ENCODE measurements at places on chromosomes 5 and 9.

GRCh38 chr9:98432134-98432533 is 176.7 kb upstream of the TBC1D2 start:
- no peak for DNase-seq

DNA sequence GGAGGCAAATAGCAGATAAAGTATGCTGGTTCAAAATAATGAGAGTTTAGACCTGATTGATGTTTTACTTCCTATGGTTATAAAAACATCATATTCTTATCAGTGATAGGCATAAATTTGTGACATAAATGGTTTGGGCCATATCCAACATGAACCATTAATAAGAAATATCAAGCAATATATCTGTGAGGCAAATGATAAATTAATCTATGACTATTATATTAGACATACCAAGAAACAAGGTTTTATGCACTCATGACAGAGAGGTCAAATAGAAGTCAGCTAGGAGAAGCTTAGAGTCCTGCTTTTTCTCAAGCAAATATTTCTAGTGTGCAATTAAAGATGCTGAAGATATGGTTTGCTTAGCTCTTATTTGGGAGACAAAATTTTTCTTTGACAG is 10.4 kb downstream of the SMIM3 start:
- no peak for DNase-seq

DNA sequence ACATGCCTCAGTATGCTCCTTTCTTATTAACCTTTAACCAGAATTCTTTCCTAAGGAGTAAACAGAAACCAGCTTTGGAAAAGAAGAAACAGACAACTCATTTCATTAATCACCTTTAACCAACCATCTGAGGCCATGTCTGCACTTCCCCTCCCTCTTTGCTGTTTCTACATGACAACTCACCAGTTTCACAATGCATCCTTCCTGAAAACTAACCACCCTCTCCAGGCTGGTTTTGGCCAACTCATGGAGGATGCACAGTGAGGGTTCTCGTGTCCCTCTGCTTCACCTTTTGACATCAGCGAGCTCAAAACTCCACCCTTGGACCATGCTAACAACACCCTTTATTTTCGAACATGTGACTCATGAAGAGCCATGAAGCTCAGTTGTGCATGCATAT is 244.1 kb downstream of the ELAVL2 start:
- DNase-seq, result no peak

DNA sequence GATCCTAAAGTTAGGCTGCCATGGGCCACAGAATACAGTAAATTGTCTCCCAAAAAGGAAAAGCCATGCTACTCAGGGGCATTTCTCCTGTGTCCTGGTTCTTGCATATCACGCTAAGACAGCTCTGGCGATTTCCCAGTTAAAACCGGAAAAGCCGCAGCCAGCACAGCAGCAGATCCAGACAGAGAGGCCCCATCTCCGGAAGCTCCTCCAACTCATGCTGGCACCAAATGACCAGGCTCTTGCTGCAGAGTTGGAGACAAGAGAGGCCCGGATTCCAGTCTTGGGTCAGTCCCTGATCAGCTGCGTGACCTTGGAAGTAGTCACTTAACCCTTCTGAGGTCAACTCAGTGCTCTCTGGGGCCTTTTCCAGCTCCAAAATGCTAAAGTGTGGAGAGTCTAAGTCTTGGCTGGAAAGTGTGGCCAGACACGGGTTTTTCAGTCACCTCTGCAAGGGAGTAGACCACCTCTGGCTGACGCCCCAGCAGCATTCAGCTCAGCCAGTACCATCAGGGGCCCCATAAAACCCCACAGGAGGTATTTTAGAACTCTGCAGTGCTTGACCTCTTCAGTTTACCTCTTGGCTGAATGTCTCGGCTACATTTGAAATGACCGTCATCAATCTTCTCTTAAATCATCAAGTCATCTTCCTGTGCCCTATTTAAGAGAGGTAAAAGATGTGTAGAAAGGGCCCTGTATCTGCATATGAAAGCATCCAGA is 16.2 kb downstream of the GDNF start:
- DNase-seq, result no peak

- DNase-seq, result no peak
Observed at GRCh38 chr5:137858954-137859353, 8.7 kb upstream of the MYOT start.

- DNase-seq, result peak; percentile 67
Observed at GRCh38 chr5:149381986-149382338, 2.9 kb upstream of the IL17B start.

DNA sequence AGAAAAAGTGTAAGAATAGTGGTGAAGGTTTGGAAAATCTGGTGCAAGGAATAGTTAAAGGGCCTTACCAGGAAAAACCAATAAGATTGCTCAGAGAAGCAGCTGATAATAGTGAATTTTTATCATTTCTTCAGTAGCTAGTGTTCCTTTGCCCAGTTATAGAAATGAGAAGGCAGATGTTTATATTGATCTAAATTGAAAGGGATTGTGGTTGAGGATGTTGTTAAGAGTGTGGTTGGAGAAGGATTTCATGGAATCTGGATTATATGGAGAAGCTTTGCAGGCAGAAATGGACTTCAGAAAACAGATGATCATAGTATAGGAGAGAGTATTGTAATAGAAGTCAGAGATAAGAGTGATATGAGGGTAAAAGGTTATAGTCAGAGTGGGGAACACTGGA is 102.6 kb downstream of the XRCC4 start:
- DNase-seq, result no peak

DNA sequence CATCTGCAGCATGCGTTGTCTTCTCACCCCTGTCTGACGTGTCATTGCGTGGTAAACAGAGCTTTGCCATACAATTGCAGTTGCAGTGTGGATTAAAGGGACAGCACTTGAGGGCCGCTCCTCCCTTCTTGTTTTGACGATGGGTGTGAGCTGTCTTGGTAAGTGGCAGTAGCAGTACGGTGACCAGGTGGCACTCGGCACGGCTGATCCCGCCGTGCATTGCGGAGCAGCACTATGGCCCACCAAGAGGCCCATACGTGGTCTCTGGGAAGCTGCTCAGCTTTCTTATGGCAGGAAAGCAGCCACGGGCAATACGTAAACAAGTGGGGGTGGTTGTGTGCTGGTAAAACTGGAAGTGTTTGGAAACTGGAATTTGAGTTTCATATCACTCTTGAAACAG is 25.1 kb downstream of the EHMT1 start:
- no peak for DNase-seq

DNA sequence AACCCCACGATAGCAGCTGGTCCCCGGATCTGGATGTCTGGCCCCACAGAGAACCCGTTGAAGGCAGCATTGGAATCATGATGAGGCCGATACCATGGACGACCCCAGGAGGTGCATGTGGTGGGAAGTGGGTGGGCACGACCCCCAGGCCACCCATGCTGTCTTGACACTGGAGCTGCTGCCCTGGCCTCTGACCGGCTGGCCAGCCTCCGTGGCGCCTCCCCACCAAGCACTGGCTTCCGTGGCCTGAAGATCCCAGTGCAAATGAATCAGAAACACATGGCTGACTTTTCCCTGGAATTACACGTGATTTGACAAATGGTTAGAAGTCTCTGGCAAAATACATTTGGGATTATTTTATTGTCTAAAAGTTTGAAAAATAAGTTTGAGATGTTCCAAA is 259.0 kb upstream of the IRX1 start:
- no peak for DNase-seq

DNA sequence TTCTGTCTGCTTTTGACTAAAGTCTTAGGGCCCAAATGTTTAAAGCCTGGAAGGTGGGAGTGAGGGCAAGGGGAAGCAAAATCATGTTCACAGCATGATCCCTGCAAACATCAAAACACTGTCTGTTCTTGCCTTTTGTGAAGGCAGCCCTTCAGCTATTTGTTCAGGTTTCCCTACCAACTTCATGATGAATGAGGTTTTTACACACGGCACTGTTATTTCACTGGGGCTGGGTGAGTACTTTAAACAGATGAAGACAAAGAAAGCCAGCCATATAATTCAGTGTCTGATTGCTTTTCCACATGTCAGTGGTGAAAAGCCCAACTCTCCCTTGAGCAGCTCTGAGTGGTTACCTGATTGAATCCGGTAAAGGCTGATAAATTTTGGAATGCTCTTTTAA is 224.7 kb upstream of the GRAMD2B start:
- DNase-seq, result no peak

GRCh38 chr5:38725371-38725865 is 120.4 kb upstream of the OSMR start:
- no peak for DNase-seq

DNA sequence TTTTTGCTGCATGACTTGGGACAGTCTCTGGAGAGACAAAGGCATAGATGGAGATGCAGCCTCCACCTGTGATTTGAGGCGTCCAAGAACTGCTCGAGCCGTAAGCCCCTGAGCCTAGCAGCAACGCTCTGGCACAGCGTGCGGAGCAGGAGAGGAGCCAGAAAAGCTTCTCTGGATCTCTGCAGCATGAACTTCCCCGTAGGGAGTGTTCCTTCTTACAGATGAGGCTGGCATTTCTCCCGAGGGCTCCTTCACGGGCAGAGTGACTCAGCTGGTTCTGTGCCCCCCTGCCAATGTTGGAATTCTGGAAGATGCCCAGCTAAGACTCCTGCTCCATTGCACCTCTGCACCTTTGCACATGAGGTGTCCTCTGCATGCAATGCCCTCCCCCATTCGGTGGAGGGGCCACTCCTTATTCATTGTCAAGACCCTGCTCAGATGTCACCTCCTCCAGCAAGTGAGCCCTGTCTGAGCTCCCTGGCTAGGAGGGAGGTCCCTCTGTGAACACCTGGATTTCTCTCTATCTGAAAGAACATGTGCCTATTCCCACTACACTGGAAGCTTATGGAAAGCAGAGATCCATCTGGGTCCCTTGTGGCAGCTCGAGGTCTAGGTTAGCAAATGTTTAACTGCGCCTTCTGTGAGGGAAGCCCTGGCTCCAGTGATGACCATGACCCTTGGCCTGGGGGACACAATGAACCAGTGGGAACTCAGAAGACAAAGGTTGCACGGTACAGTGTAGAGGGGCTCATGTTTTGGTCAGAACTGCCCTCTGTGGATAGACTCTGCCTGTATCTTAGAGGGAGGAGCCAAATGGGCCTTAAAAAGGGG is 39.6 kb downstream of the SH3PXD2B start:
- no peak for DNase-seq

DNA sequence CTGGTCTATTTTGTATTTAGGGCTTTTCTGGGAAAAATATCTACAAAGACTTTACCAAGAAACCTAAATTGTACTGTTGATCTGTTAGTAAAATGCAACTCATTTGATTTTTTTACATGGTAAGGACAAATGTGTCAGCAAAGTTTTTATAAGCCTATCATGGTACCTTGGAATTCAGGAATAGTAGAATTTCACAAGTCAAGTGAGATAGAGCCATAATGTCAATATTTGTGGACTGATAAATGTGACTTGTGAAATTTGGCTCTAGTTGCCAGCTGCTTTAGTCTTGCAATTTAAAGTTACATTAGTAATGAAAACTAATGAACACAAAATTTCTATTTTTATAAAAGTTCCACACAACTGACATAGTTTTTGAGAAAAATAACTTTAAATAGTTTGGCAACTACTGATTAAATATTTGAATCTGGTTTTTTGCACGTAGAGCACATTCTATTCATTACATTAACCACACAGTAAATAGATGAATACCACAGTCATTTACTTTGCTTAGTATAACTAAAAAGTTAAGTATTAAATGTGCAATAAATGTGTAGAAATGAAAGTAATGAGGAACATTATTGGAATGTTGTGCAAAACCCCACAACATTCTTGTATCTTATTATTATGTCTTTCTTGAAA is 41.2 kb upstream of the RIOK2 start:
- no peak for DNase-seq

All from stimulated activated naive CD8-positive, alpha-beta T cell treated with anti-CD3 and anti-CD28 coated beads, Interleukin-15, amount 100 ng/mL, for 72 hours (primary cell).